ENCODE measurements at places on chromosomes 12 and 14. TPM values are rescaled to one million over a fixed set of nuclear protein-coding genes. Genes with fewer than 3 reads are reported as not detected.

- no peaks in the 10 kb centered on the region for H3K27me3 ChIP-seq
- no peak overlapping the region for H3K4me3 ChIP-seq
- H3K27ac ChIP-seq = peak overlapping the region; percentile 100
- H3K4me1 ChIP-seq = peaks cover 11% of the 10 kb centered on the region
Measured at GRCh38 chr12:52155048-52155868, 36.6 kb downstream of the KRT80 start.

DNA sequence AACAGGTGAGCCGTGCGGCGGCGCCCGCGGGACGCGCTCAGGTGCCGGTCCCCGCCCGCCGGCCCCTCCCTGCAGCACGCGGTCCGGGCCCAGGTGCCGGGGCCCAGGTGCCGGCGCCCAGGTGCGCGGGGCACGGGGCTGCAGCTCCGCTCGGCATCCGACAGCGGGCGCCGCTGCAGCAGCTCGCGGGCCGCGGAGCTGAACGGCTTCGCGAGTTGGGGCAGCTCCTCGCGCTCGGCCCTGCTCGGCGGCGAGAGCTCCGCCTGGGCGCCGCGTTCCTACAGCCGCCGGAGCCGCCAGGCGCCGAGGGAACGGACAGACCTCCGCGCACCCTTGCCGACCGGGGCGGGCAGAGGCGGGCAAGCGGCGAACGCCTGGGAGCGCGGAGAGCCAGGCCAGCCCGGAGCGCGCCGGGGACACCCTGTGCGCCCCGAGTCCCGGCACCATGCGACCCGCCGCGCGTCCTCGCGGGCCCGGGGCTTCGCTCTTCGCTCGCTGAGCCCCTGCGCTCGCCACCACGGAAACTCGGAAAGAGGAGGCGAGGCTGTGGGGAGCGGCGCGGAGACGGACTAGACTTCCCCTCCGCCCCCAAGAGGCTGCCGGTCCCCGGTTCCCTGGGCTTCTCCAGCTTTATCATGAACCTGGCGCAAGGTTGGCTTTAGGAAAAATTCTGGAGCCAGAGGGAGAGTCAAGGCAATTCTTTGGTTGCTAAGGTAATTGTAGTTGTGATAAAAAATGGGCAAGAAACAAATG, at the start of gene RGS6:
Gene RGS6 (plus strand): TSS at position 201 of the 753 bp plus-strand sequence.
- H3K4me1 ChIP-seq = no peaks in the 10 kb centered on the region
- H3K27me3 ChIP-seq = no peaks in the 10 kb centered on the region
- H3K36me3 ChIP-seq = no peaks in the 10 kb centered on the region
- H3K4me3 ChIP-seq = peak within 1 kb of the TSS; percentile 50

GRCh38 chr14:75141062-75141461, 14.2 kb upstream of the NEK9 start:
- DNase-seq = no peak
- no peak overlapping the region for H3K27ac ChIP-seq
- H3K4me1 ChIP-seq = no peaks in the 10 kb centered on the region
- no peaks in the 10 kb centered on the region for H3K36me3 ChIP-seq
- no peak overlapping the region for H3K4me3 ChIP-seq

DNA sequence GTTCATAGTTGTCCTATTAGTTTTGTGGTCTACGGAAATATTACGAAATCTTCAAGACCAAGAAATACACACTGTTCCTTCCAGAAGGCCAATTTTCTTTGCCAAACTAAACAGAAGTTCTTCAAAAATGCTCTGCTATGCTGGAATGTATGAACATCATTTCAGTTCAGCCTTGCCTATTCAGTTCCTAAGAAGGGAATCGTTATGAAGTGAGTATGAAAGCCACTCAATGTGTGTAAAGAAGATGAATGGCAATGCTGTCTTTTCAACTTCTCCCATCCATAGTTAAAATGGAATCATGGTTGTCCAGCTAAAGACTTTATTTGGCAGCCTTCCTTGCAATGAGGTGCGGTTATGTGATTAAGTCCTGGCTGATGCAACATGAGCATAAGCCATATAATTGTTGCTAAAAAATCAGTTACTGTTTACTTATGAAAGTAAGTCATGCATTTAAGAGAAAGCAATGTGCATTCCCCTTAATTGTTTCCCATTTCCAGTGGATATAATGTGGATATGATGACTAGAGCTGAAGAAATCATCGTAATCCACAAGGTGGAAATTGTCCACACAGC, 73.8 kb upstream of the PTPRR start:
- H3K4me3 ChIP-seq = no peak overlapping the region
- H3K27me3 ChIP-seq = no peaks in the 10 kb centered on the region
- no peaks in the 10 kb centered on the region for H3K4me1 ChIP-seq
- H3K36me3 ChIP-seq = no peaks in the 10 kb centered on the region

DNA sequence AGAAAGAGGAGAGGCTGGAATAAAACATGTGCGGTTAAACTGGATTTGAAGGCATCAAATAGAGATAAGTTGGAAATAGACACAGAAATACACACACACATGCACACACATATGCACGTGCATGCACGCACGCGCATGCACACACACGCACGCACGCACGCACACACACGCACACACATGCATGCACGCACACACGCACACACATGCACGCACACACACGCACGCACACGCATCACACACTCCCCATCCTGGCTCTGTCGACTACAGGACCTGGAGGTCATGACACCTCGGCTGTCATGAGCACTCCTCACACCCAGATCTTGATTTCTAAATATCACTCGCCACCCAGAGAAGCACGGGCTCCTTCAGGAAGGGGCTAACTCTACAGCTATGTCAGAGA, 51.8 kb downstream of the RIMBP2 start:
- no peak overlapping the region for H3K4me3 ChIP-seq
- H3K4me1 ChIP-seq = no peaks in the 10 kb centered on the region
- H3K36me3 ChIP-seq = no peaks in the 10 kb centered on the region
- no peak overlapping the region for H3K27ac ChIP-seq

GRCh38 chr12:116265351-116266147, 11.9 kb downstream of the MED13L start:
- H3K27me3 ChIP-seq = no peaks in the 10 kb centered on the region
- no peak overlapping the region for H3K27ac ChIP-seq
- no peak overlapping the region for H3K4me3 ChIP-seq
- H3K4me1 ChIP-seq = peaks cover 24% of the 10 kb centered on the region
- no peaks in the 10 kb centered on the region for H3K36me3 ChIP-seq

- H3K27me3 ChIP-seq = no peaks in the 10 kb centered on the region
- H3K36me3 ChIP-seq = no peaks in the 10 kb centered on the region
- no peak overlapping the region for H3K4me3 ChIP-seq
- peak overlapping the region; percentile 96 for H3K27ac ChIP-seq
Measured at GRCh38 chr12:47777741-47778558, 4.9 kb downstream of the SLC48A1 start.

- no peaks in the 10 kb centered on the region for H3K27me3 ChIP-seq
- no peak overlapping the region for H3K27ac ChIP-seq
- no peaks in the 10 kb centered on the region for H3K4me1 ChIP-seq
- no peak overlapping the region for H3K4me3 ChIP-seq
Measured at GRCh38 chr14:65854215-65854614, 441.7 kb downstream of the FUT8 start.

GRCh38 chr14:22888662-22889061, 5.6 kb downstream of the REM2 start:
- no peak overlapping the region for H3K27ac ChIP-seq
- no peak overlapping the region for H3K4me3 ChIP-seq
- H3K4me1 ChIP-seq = peaks cover 6% of the 10 kb centered on the region
- H3K27me3 ChIP-seq = no peaks in the 10 kb centered on the region

- H3K4me3 ChIP-seq = peak overlapping the region; percentile 58
- H3K36me3 ChIP-seq = no peaks in the 10 kb centered on the region
- H3K4me1 ChIP-seq = no peaks in the 10 kb centered on the region
Measured at GRCh38 chr14:103846543-103847450, 578 bp downstream of the PPP1R13B start.

GRCh38 chr12:91001306-91001705, 3.5 kb downstream of the EPYC start:
- H3K27me3 ChIP-seq = no peaks in the 10 kb centered on the region
- H3K36me3 ChIP-seq = no peaks in the 10 kb centered on the region
- no peaks in the 10 kb centered on the region for H3K4me1 ChIP-seq
- H3K27ac ChIP-seq = no peak overlapping the region
- no peak overlapping the region for H3K4me3 ChIP-seq

GRCh38 chr12:7581625-7582024, 78.0 kb upstream of the CD163 start:
- no peak for DNase-seq
- H3K36me3 ChIP-seq = no peaks in the 10 kb centered on the region
- no peaks in the 10 kb centered on the region for H3K27me3 ChIP-seq
- no peak overlapping the region for H3K27ac ChIP-seq
- no peaks in the 10 kb centered on the region for H3K4me1 ChIP-seq

GRCh38 chr12:60035835-60036234, 440.0 kb downstream of the SLC16A7 start:
- H3K4me1 ChIP-seq = no peaks in the 10 kb centered on the region
- no peak overlapping the region for H3K27ac ChIP-seq
- no peak for DNase-seq

GRCh38 chr14:23816371-23816770, 137.2 kb upstream of the DHRS4 start:
- H3K27ac ChIP-seq = no peak overlapping the region
- no peaks in the 10 kb centered on the region for H3K4me1 ChIP-seq
- H3K4me3 ChIP-seq = no peak overlapping the region
- H3K27me3 ChIP-seq = no peaks in the 10 kb centered on the region
- no peak for DNase-seq

- no peaks in the 10 kb centered on the region for H3K36me3 ChIP-seq
- no peak overlapping the region for H3K27ac ChIP-seq
- no peak for DNase-seq
- no peak overlapping the region for H3K4me3 ChIP-seq
- no peaks in the 10 kb centered on the region for H3K4me1 ChIP-seq
Measured at GRCh38 chr12:128664501-128664900, 159.3 kb downstream of the SLC15A4 start.

The CD27 gene
- total RNA-seq = 0.64 TPM

The RERG gene
- 16.3 TPM for total RNA-seq

The STAC3 gene
- total RNA-seq = 0.98 TPM

The GPRC5A gene
- 40.1 TPM for total RNA-seq

The PTHLH gene
- total RNA-seq = 7.5 TPM

The NELL2 gene
- total RNA-seq = 9.9 TPM

The PDZRN4 gene
- total RNA-seq = 0.98 TPM

The OLR1 gene
- 17.1 TPM for total RNA-seq

Data from breast epithelium (tissue), 4 donors.